ENCODE measurements at places on chromosomes 4 and X. TPM values are rescaled to one million over a fixed set of nuclear protein-coding genes. Genes with fewer than 3 reads are reported as not detected.

Gene TREX2
- total RNA-seq = 1.7 TPM

Gene FGG
- total RNA-seq = 2.0 TPM

Gene SPANXA1
- not detected for total RNA-seq

Gene GC
- 0.58 TPM for total RNA-seq

Gene NHS
- total RNA-seq = 7.5 TPM

Gene RNF113A
- total RNA-seq = 27.5 TPM

Gene TLR8
- total RNA-seq = not detected

All from activated T-cell treated with anti-CD3 and anti-CD28 coated beads, Interleukin-2, amount 50 U/mL, for 4 hours (primary cell).